ENCODE measurements at places on chromosomes 7 and 10.

DNA sequence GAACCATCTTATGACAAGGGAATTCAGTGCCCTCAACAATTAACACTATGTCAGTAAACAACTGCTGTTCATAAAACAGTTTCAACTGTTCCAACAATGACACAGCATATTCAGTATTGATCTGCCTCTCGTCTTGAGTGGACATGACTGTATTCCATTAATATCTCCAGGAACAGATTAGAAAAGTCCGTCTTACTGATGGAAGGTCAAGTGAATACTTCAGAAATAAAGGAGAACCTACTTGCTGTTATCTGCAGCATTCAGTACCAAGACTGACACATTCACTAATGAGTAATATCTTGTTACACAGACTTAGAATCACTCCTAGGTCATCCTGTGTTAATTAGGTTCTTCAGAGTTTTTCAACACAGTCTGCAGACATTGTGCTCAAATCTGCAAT, 12.1 kb downstream of the KBTBD2 start:
- DNase-seq: no peak

- no peak for DNase-seq
Measured at GRCh38 chr10:69902835-69903535, 101.3 kb downstream of the COL13A1 start.

- no peak for DNase-seq
Measured at GRCh38 chr10:121509796-121510195, 88.4 kb downstream of the FGFR2 start.

DNA sequence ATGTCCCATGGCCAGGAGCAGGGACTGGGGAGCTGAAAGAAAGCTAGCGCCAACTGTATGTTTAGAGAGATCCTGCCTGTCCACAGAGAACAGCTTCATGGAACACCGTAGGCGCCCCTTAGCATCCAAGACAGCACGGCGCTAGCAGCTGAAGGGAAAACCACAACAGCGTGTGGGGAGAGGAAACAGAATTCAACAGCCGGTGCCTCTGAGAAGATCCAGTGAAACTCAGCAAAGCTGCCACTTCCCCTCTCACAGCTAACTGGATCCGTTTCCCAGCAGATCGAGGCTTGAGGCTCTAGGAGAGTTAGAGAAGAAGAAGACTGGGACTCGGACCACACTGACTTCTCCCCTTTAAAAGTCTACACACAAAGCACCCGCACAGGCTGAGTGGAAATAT, 145.0 kb downstream of the MAD1L1 start:
- no peak for DNase-seq

DNA sequence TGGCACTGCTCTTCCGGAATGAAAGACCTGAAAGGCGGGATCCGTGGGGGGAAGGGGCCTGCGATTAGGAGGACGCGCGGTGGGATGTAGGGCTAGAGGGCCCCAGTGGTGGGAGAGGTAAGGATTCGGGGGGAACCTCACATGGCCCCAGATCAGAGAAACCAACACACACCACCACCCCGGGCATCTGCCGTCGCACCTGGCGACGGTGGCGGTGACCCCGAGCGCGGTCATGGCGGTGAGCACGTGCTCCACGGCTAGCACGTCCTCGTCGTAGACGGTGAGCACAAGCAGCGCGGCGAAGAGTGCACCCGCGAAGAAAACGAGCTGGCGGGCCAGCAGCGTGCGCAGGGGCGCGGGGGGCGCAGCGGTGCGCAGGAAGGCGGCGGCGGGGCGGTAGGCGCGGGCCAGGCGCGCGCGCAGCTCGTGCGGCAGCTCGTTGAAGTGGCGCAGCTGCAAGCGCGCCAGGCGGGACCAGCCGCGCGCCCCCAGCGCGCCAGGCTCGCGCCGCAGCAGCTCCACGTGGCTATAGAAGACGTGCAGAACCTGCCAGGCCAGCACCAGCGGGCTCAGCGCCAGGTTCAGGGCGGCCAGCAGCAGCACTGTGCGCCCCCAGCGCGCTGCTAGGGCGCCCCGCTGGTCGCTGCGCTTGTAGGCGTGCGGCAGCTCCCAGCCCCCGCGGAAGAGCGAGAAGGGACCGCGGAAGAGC, 5.7 kb downstream of the ATG9B start:
- DNase-seq: no peak

DNA sequence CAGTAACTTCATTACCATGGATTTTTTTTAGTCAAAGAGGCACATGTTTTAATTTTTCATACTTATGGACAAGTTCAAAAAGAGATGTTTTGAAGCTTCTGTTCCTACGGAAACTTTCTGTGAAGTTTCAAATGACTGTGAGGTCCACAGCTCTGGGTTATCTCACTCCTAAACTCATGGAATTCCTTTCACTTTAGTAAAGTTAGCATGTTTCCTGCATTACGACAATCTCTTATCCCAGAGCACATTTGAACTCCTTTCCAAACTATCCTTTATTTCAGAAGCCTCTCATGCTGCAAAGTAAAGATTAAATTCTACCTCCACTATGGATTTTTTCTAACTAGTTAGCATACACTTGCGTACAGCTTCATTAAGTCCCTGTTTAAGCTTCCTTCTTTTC, 15.3 kb upstream of the ADD3 start:
- no peak for DNase-seq

- no peak for DNase-seq
Measured at GRCh38 chr7:150568714-150569113, 1.5 kb downstream of the GIMAP4 start.

DNA sequence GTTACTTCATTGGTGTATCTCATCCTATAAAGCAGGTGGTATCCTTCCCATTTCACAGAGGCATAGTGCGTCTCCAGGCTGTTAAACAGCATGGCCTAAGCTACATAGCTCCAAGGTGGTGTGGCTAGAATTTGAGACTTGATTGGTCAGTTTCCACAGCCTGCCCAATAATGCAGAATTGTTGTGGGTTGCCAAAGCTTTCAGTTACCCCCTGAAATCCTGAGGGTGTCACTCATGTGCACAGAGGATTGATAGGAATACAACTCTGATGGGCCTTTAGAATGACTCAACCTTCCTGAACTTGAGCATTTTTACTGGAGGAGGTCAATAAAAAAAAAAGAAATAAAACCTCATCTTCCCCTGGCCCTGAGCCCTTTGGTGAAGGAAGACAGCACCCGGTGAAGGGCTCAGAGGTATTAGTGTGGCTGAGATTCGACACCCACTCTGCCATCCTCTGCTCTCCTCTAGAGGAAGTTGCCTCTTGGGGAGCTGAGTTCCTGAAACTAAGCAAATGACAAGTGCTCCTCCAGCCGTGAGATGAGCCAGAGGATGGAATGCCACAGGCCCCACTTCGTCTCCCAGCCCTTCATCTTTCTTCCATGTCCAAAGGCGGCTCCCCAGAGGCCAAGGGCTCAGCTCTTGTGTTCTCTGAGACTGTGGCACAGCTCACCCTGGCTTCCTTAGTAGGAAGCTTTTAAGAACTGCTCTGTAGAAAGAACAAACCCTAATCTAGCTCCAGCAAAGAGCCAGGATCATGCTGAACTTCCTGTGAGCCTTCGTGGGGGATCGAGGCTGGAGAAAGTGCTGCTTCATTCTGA, 1.0 kb downstream of the ACSL5 start:
- DNase-seq: no peak

DNA sequence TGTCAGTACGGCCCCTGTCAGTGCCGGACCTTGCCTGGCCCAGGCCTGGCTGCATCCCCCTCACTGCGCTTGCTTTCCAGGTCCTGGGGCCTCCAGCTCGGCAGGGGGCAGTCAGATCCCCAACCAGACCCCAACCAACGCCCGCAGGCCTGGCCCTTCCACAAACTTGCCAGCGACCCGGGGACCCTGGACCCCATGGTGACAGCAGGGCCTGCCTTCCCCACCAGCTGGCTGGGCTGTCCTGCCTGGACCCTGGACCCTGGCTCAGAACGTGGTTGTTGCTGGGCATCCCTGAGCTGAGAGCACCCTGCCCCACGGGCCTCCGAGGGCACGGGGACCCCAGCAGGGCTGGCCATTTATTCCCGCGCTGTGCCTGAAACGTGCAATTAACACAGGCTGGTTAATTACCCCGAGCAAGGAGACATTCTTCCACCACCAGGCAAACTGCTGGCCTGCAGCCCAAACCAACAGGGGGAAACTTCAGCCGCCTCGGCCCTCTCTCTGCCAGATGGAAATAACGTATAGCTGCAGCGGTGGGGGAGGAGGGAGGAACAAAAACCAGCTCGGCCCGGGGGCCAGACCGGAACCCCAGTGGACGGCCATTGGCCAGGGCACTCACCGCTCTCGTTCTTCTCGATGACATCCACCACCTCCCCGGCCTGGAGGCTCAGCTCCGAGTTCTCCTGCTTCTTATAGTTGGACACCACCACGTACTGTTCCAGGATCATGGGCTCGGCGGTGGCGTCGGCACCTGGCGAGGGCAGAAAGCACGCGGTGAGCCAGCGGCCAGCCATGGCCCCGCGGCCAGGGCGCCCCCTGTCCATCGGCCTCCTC, 167.1 kb downstream of the NEURL1 start:
- no peak for DNase-seq

DNA sequence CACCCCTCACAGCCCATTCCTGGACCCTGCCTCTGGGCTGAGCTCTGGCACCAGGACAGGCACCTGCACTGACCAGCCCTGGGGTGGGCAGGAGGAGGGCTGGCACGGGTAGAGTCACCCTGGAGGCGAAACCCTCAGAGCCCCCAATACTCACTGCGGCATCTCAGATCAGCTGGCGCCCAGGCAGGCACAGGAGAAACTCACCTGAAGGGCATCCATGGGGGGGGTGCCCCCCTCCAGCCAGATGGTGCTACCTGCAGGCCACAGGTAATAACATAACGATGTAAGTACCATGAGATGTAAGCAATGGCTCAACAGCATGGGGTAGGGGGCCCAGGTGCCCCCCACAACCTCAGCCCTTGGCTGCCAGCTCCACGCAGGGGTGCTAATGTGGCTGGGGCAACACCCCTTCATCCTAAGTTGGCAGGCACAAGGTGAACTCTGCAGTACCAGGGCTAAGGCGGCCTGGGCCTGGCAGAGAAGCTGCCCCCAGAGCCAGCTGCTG, 12.1 kb upstream of the PYROXD2 start:
- no peak for DNase-seq

- DNase-seq: no peak
Measured at GRCh38 chr10:114257498-114257897, 18.4 kb downstream of the VWA2 start.

DNA sequence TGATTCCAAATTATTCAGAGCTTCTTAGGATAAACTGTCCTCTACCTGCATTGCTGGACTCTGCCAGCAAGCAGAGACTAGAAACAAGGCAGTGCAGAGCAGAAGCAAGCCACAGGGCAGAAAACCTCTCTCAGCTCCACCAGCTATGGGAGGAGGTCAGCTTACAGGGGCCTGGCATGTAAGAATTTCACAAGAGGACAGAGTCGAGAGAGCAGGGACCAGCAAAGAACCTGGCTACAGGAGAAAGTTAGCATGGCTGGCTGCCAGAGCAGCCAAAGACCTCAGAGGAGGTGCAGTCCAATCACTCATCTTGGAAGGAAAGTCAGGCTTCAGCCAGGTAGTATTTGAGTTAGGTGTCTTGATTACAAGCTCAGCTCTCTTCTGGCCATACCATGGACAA, 62.9 kb downstream of the ENO4 start:
- no peak for DNase-seq

DNA sequence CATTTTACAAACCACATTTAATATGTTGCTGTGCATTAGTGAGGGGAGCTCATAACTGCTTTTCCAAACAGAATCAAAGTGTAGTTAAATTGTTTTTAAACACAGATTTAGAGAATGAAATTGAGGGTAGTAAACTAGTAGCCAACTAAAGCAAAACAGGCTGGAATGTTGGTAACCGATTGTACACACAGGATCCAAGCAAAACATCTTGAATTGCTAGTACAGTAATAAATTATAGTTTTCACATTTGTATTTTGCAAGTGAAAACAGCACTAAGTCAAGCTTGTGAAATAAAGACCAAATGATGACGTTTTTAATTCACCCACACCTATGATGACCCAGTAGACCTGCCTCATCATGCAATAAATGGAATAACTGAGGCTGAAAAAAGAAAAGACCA, 198.3 kb downstream of the HDAC9 start:
- no peak for DNase-seq

- DNase-seq: no peak
Measured at GRCh38 chr10:74314166-74314565, 163.1 kb downstream of the ADK start.

GRCh38 chr10:115802911-115803310, 470.1 kb downstream of the GFRA1 start:
- DNase-seq: no peak

- DNase-seq: no peak
Measured at GRCh38 chr10:112851181-112851580, 98.9 kb upstream of the TCF7L2 start.

DNA sequence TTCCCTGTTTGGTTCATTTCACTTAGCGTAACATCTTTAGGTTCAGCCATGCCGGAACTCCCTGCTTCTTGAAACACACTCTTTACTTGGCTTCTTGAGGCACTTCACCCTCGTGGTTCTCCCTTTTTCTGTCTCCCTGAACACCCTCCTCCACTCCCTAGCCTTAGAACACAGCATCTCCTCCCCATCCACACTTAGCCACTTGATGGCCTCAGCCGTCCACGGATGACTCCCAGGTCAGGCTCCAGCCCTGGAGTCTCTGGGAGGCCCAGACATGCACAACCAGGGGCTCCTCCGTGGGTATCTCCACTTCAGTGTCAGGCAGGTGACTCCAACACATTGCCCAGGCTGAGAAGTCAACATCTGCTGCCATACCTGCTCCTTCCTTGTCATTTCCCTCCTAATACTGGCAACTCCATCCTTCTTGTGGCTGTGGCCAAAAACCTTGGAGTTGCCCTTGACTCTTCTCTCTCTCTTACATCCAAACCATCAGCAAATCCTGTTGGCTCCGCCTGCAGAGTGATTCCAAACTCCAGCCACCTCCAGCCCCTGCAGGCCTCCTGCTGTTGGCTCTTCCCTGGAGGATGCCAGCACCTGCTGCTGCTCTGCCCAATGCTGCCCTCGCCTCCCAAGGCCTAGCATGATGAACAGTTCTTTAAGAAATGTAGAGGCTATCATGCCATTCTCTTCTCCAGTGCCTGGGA, 8.4 kb upstream of the INMT start:
- no peak for DNase-seq

- DNase-seq: no peak
Measured at GRCh38 chr7:55212176-55212575, 153.0 kb upstream of the LANCL2 start.

DNA sequence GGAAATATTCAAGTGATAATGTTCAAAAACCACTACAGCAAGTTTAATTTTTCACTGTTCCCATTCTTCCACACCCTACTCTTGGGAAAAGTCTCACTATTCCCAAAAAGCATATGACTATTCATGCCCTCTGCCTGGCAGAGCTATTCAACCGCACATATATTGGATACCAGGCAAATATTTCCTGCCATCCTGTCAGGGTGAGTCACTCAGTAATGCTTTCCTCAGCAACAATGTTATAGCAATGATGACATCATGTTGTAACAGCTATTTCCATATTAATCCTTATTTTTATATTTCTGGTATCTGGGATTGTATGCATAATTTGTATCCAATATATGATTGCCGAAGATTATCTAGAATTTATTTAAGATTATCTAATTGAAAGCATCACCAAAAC, 114.0 kb upstream of the PLXDC2 start:
- no peak for DNase-seq
